ENCODE measurements at places on chromosomes 7 and 10.

DNA sequence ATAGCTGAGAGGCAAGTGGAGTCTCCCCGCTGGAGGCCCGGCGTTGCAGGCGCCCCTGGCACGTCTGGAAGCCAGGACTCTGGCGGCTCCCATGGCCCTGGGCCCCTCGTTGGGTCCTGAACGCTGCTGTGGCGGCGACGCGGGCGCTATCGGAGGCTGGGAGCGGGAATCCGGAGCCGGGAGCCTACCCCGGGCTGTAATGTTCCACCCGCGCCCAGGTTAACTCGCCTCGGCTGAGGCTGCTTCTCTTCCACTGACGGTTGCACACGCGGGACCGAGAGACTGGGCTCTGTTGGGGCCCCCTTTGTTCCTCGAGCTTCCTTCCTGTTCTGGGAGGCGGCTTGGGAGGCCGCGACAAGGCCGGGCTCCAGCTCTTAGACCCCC, 1.3 kb upstream of the HOXA5 start:
- DNase-seq = no peak

DNA sequence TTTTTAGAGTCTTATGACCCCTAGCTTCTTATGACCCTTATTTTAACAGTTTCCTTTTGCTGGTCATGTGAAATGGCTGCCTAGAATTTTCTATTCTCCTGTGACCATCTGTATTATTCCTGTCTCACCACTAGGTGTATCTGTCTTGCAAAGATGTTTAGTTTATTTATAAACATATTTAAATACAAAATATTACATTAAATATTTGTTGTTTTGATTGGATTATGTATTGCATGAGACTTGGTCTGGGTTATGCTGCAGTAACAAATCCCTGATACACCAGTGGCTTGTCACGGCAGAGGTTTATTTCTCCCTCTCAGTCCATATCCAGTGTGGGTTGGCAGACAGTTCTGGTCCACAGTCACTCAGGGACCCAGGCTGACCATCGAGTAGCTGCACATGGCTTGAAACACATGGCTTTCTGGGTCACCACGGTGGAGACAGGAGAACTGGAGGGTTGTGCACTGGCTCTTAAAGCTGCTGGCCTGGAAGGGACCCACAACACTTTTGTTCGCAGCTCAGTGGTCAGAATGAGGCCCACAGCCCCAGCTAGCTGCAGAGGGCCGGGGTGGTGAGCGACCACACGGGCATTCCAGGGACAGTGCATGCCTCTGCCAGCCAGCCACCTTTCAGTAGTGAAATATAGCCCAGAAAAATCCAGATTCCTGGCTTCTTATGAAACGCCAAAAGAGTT, 7.4 kb downstream of the RASSF4 start:
- DNase-seq = no peak

GRCh38 chr10:131226446-131227162, 84.9 kb downstream of the TCERG1L start:
- no peak for DNase-seq

DNA sequence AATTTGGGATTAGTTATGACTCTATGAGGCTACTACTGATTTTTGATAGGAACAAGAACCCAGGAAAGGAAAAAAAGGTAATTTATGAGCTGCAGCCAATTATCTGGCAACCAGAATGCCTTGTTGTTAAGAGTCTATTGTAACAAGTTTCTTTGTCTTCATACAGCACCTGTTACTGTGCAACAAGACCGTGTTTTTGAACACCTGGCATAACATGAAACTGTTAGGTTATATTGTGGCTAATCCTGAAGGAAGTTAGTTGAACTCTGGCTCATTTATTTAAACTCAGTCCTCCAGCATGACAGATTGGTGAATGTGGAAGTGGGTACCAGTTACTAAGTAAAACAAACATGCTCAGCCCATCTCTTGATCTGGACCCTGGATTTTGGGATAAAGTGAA, 33.0 kb downstream of the RALA start:
- no peak for DNase-seq

DNA sequence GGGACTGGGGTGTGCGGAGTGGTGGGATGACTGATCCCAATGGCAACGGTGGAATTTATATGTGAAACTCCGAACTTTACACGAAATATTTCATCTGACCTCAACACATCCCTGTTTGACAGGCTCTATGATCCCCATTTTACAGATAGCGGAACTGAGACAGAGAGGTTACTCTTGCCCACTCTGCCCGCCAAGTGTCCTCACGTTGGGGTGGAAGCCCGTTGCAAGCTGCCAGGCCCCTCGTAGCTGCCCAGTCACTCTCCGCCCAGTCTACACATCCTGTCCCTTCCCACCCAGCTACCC, 397 bp upstream of the NFE2L3 start:
- DNase-seq = no peak

GRCh38 chr7:52085610-52086009, 769.0 kb upstream of the COBL start:
- DNase-seq = no peak

DNA sequence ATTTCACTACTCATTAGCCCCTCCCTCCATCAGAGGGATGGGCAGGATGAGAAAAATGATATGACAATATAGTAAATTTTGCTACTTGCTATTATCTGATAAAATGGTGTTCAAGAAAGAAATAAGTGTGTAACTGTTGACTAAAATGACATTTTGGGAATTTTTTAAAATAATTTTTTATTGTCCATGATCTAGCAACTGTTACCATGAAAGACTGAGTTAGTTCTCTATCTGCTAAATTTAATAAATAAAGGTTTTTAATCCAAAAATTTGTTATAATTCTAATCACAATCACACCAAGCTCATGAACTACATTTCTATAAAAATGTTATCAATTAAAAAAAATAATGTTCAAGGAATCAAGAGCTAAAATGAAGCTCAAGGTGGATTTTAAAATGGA, 28.7 kb upstream of the EPC1 start:
- DNase-seq = no peak

GRCh38 chr7:100544386-100544785, 5.4 kb downstream of the AGFG2 start:
- DNase-seq = no peak

GRCh38 chr7:90931986-90932916, 332.0 kb upstream of the FZD1 start:
- no peak for DNase-seq

DNA sequence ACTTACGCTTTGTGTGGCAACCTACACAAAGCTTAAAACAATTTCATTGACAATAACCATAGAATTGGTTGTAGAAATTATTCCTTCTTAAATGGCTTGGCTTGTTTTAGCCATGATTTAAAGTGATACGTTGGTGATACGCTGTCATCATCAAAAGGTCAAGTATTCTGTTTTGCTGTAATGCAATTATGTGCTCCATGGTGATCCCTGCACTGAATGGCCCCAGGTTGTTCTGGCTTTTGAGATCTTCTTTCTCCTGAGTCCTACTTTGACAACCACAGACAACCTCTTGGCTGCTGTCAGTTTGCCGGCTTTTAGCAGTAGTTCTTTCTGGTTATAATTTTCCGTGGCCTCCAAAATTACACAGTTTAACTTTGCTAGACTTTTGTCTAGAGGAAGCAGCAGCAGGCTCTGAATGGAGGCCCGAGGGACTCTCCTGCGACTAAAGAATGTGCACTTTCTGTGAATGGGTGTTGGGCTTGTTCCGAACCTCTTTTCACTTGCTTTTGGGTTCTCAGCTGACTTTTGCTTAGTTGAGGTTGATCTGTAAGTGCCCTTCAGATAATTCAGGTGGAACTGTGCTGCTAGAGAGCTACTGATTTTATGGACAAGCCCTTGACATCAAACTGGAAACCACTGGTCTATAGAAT, 104.7 kb downstream of the TMEM178B start:
- no peak for DNase-seq

DNA sequence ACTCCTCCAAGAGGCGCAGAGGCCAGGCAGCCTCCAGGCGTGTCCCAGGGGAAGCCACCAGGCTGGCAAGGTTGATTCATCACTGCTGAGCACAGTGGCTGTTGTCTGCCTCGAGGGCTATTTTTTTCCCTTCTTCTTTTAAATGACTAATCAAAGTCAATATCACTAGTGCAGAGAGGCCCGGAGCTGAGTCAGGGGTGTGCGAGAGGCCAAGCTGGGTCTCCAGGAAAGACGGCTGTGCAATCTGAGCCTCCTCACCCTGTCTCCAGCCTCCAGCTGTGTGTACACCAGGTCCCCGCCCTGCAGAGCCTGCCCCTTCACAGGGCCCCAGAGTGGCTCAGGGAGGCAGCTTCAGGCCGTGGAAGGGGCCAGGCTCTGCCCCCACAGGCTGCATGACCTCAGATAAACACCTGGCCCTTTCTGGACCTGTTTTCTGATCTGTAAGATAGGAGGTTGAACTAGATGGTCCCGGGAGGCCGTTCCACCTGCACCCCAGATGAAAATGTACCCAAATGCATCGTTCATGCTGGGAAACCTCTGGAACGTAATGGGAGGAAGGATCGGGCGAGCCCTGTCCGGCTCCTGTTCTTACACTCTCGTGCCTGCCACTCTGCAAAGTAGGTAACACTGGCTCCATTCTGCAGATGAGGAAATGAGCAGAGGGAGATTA, 3.7 kb downstream of the STX1A start:
- DNase-seq = no peak

DNA sequence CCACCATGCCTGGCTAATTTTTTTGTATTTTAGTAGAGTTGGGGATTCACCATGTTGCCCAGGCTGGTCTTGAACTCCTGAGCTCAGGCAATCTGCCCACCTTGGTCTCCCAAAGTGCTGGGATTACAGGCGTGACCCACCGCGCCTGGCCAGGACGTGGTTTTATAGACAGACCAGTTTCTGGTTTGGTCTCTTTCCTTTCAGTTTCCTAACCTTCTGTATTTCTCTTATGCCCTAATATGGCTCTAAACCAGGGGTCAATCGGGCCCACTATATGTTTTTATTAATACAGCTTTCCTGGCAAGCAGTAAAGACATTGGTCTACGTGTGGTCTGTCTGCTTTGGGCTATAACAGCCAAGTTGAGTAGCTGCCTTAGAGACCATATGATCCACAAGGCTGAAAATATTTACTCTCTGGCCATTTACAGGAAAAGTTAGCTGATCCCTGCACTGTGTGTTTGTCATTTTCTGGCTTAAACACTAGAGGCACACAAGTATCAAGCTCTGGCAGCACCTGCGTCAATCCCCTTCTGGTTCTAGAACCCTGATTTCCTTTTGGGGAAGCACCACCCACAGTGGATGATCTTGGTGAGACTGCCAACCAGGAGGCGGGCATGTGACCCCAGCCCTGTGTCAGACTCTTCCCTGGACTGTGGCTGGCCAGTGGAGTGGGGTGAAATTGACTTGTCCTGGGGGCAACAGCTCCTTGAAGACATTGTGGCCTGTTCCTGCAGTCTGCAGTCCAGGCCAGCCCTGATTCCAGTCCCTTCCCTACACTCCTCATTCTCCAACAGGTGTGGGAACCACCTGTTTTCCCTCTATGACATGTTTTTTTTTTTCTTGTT, 497.2 kb downstream of the PLXNA4 start:
- DNase-seq = no peak

GRCh38 chr10:37439826-37440225, 314.4 kb downstream of the ANKRD30A start:
- DNase-seq = no peak

- DNase-seq = no peak
Measured at GRCh38 chr10:18185621-18186020, 45.4 kb downstream of the CACNB2 start.

GRCh38 chr7:48360574-48360973, 189.3 kb downstream of the ABCA13 start:
- no peak for DNase-seq

DNA sequence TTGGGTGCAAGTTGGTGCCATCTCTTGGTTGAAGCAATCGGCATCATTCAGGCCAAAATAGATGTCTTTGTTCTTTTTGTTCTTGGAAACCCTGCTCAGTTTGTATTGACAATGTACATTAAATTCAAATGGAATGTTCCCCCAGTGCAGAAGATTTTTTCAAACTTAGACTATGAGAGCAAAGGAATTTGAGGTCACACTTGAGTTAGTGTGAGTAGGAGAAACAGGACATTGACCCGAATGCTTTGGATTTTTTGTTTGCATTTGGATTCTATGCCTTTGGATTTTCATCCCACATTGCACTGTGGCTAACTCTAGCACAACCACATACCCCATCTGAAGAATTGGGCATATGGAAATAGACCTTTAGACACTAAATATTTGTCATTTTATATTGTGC, 480.0 kb downstream of the GALNT17 start:
- no peak for DNase-seq

- no peak for DNase-seq
Measured at GRCh38 chr7:157615101-157615817, 278.5 kb downstream of the DNAJB6 start.

GRCh38 chr7:78212476-78213060, 414.0 kb downstream of the PHTF2 start:
- DNase-seq = no peak

GRCh38 chr10:79422178-79422892, 23.1 kb downstream of the ZCCHC24 start:
- DNase-seq = no peak

GRCh38 chr10:67171970-67172369, 246.1 kb downstream of the LRRTM3 start:
- DNase-seq = no peak

- DNase-seq = no peak
Measured at GRCh38 chr7:31003721-31004120, 40.0 kb downstream of the GHRHR start.

DNA sequence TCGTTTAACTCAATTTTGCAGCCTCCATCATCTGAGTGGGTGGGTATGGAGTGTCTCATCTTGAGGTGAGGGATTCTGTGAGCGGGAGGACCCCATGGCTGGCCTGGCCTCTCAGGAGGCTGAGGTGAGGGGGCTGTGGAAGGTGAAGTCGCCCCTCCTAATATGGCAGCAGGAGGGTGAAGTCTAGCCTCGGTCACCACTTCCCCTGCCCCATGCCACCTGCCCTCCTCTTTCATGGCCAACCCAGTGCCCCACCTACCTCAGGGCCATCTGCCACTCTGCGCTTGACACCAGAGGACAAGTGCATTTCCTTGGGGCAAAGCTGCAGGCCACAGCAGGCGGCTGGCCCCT, 8.7 kb downstream of the RASGEF1A start:
- DNase-seq = no peak

DNA sequence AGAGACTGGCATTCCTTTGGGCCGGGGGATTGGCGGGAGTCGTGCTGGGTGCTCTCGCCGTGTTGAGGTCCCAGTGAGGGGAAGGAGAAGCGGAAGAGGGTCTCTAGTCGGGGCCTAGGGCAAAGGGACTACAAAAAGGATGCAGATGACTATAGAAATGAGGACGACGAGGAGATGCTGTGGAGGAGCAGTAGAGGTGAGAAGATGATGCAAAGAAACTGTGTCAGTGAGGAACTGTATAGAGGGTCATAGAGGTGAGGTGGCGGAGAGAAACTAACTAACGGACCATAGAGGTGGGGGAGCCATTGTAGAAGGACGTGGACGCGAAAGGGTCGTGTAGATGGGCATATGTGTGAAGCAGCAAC, 324 bp downstream of the TWNK start:
- no peak for DNase-seq

DNA sequence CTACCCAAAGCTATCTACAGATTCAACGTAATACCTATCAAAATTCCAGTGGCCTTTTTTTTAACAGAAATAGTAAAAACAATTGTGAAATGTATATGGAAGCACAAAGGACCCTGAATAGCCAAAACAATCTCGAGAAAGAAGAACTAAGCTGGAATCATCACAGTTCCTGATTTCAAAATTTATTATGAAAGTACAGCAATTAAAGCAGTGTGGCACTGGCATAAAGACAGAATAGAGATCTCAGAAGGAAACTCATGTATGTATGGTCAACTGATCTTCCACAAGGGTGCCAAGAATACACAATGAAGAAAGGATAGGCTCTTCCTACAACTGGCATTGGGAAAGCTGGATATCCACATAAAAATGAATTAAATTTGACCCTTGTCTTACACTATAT, 23.2 kb downstream of the PNLIPRP3 start:
- no peak for DNase-seq

Data from thymus (tissue), 14 donors.